Pons (tissue), 1 donor: ENCODE measurements at places on chromosomes 1 and 21.
A peak's percentile ranks its signal among the peaks of the same experiment; 100 is the strongest.

DNA sequence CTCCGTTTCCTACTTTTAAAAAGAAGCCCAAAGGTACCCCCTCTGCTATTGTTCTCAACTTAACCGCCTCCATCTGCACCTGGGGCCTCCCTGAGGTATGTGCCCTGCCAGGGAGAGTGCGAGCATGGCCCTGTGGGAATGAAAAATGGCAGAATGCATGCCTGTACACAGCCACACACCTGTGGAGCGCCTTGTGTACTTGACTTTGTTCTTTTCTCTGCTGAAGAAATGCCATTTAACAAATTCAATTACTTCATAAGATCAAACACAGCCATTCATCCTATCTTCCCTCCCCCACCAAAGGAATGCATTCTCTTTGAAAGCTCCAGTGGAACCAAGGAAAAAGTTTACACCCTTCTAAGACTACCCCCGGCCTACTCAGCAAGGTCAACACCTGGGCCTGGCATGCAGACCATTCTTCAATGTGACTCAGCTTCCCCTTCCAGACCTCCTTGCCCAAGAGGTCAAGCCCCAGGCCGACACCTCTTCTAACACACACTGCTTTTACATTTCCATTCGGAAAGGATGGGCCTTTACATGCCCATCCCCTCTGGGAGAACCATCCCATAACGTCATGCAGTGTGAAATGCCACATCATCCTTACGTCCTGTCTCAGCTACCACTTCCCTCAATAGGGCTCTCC lies 123.7 kb downstream of the SMYD2 start:
- no peak for DNase-seq

- DNase-seq, result no peak
Observed at GRCh38 chr1:66208632-66209031, 325.3 kb upstream of the SGIP1 start.

GRCh38 chr1:171754353-171754705 lies 12.5 kb upstream of the VAMP4 start:
- DNase-seq, result no peak

- no peak for DNase-seq
Observed at GRCh38 chr1:223639331-223639749, 26.2 kb downstream of the CAPN8 start.

- DNase-seq, result no peak
Observed at GRCh38 chr1:52186449-52186848, 44.6 kb downstream of the ZFYVE9 start.

- DNase-seq, result no peak
Observed at GRCh38 chr1:11948822-11949458, 14.4 kb downstream of the PLOD1 start.

GRCh38 chr21:45853703-45854342 lies 127.7 kb upstream of the COL6A1 start:
- no peak for DNase-seq

DNA sequence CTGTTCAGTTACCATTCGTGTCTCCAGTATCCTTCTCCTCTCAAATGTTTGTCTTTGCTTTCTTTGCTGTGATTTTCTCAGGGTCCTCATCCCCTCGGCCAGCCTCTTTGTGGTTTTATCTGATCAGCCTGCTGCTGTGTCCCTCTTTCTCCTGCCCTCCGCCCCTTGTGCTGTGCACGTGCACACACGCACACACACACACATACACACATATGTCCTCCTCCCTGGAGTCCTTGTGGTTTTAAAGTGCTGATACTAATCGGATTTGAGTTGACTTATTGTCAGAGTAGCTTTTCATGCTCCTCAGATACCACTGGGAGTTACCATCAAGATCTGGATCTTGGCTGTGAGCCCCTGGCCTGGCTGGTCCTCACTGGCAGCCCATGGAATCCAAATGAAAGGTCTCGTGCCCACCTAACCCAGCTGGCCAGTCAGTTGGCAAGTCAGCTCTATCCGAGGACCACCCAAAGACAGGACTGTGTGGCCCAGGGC lies 34.1 kb downstream of the QSOX1 start:
- DNase-seq, result no peak

GRCh38 chr21:29316806-29317205 lies 18.1 kb downstream of the BACH1 start:
- DNase-seq, result no peak

DNA sequence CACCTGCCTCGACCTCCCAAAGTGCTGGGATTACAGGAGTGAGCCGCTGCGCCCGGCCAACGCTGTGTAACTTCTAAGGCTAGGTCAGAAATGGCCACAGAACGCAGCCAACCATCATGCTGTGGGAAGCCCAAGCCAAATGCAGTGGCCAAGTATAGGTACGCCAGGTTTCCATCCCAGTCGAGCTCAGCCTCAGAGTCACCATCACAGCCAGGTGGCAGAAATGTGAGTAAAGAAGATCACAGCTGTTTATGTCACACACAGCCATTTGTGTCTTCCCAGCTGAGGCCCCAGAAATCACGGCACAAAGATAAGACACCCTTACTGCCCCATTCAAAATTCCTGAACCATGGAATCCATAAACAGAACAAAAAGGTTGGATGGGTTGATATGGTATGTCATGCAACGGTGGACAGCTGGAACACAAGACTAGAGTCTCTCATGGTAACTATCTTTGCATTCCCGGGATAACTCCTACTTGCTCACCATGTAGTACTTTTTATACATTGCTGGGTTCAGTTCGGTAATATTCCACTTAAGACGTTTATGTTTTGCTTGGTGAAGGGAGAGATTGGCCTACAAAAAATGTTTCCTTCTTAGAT lies 84.3 kb downstream of the SLC45A1 start:
- no peak for DNase-seq

DNA sequence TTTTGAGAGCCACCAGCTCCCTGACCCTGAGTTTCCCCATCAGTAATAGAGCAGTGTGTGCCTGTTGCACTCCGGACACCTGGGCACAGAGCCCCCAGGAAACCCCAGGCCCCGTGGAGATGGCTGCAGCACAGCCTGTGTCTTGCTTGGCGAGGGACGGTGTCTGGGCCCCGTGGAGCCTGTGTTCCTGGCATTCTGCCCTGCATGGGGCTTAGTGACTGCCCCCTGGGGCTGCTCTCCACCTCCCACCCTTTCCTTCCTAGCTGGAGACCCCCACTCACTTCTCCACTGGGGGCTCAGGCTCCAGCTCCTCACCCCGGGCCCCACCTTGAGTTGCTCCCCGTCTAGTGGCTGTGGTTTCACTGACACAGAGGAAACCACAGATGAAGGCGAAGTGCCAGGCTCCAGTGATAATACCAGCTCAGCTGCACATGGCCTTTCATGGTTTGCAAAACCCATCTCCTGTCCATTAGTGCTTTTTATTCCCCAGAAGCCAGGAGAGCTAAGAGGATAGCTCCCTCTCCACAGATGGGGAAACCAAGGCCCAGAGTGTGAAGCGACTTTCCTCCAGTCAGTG lies 39.4 kb downstream of the DMRTB1 start:
- DNase-seq, result no peak

GRCh38 chr1:200625381-200625824 lies 4.9 kb upstream of the KIF14 start:
- DNase-seq, result peak; percentile 14

DNA sequence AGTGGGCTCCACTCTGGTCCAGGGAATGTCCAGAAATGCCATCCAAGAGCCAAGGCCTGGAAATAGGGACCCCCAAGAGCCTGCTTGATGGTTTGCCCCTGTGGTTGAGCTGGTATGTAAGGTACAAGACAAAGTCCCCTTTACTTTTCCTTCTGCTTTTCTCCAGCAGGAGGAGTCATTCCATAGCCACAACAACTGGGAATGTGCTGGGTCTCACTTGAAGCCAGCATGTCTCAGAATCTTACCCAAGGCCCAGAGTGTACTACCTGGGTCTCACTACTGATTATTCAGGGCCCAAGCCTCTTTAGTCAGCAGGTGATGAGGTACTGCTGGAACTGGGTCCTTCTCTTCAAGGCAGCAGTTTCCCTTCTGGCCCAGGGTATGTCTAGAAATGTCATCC lies 62.1 kb upstream of the CD55 start:
- no peak for DNase-seq

GRCh38 chr1:90835661-90836344 lies 118.7 kb upstream of the BARHL2 start:
- no peak for DNase-seq

DNA sequence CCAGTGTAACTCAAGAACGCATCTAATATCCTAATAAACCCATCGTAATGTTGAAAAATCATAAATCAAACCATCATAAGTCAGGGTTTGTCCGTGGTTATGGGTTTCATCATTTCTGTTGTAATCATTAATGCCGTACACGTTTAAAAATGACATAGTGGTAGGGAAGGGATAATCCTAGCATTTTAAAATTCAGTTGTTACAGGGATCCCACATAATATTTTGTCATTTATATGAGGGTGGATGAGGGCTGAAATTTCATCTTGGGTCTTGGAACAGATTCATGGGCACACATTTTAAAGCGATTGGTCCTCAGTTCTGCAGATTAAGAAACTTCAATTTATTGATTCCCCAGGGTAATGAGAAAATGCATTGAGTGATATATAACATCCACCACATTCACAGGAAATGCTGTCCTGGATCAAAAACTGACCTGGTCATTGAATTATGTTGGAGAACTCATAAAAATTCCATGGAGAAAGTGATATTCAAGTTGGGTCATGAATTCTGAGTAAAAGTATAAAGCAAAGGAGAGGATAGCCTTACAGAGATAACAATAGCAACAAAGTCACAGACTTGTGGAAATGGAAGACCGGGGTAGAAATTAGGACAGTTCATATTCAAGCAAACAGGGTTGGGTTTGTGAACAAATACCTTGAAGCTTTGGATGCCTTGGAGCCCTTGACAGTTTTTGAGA lies 1527.3 kb upstream of the TPTE start:
- no peak for DNase-seq

DNA sequence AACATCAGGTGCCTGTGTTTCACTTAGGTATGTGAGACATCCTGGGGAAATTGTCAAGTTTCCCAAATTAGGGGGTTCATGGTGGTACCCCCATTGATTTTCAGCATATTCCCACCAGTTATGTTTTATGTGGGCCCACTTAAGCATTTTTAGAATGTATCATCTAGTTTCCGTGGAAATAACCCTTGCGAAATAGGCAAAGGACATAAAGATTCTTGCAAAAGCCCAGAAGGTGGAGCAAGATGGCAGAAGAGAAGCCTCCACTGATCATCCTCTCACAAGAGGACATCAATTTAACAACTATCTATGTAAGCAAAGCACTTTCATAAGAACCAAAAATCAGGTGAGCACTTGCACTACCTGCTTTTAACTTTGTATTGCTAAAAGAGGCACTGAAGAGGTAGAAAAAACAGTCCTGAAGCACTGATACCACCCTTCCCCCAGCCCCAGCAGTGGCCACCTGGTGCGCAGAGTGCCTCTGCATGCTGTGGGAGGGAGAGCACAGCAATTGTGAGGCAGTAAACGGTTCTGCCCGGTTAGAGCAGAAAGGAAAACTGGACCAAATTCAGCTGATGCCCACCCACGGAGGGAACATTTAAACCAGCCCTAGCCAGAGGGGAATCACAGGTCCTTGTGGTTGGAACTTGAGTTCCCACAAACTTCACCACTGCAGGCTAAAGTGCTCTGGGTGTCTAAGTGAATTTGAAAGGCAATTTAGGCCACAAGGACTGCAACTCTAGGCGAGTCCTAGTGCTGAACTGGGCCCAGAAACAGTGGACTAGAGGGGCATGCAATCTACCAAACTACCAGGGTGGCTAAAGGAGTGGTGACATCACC lies 23.2 kb downstream of the MCOLN2 start:
- no peak for DNase-seq

DNA sequence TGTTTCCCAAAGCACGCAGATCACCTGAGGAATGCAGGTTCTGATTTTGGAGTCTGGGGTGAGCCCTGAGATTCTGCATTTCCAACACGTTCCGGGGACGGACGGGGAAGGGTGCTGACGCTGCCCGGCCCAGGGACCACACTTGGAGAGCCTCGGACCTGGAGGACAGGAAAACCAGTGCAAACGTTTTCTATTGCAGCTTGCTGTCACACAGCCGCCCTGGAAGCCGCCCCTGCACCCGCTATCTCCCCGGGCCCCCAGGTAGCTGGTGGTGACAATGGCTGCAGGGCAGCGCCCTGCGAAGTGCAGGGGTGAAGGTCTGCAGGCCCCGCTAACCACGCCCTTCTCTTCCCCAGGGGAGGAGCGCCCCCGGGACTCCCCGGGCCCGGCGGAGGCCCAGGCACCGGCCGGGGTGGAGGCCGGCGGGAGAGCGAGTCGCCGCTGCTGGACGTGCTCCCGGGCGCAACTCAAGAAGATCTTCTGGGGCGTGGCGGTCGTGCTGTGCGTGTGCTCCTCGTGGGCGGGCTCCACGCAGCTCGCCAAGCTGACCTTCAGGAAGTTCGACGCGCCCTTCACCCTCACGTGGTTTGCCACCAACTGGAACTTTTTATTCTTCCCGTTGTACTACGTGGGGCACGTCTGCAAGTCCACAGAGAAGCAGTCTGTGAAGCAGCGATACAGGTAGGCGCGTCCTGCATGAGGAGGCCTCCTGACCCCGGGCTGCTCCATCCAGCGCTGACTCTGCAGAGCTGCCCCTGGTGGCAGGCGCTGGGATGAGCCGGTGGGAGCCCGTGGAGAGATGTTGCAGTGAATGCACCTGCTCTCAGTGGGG lies 142.0 kb upstream of the COA6 start:
- no peak for DNase-seq

- no peak for DNase-seq
Observed at GRCh38 chr1:203283597-203283996, 21.7 kb upstream of the BTG2 start.

- DNase-seq, result no peak
Observed at GRCh38 chr1:70836456-70836855, 211.2 kb downstream of the PTGER3 start.

DNA sequence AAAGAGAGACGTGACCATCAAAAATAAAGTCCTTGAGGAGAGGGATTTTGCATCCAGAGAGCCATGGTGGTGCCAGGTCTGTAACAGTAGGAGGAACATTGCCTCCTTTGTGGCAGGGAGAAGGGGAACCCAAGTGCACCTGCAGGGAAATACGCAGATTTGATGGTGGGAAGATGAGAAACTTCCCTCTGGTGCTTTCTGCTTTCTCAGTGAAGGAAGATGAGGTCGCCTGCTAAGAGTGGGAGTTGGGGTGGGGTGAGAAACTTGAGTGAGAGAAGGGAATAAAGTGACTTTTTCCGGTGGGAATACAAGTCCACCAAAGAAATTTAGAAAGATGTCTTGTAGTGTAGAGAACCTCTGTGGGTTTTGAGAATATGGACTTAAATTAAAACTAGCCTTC lies 9.1 kb downstream of the PLA2G4A start:
- DNase-seq, result no peak

DNA sequence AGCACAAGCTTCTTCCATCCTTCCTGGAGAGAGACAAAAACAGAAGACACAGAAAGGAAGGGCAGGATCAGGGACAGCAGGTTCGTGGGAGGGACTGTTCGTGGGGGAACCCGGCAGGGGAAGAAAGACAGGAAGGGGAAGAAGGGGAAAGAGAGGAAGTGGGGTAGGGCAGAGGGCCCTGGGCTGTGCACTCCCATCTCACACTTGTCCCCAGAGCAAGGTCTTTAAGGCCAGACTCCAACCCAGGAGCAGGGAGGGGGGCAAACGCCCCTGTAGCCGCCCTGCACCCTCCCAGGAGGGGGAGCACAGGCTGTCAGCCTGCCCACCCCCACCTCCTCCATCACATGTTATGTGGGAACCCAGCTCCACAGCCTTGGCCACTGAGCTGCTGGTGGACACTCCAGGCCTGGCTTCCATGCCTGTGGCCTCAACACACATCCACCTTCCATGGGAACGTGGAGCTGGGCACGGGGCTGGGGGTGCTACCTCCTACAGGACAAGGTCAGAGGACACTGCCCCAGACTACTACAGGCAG lies 9.3 kb downstream of the SLC19A1 start:
- no peak for DNase-seq
